Sciatic nerve (tissue), 2 donors: ENCODE measurements at places on chromosomes 2 and 18. TPM values are rescaled to one million over a fixed set of nuclear protein-coding genes. Genes with fewer than 3 reads are reported as not detected.

The IL36B gene
- total RNA-seq: not detected

The FOXI3 gene
- total RNA-seq: not detected

The LOXHD1 gene
- total RNA-seq: 0.89 TPM

The DCDC2C gene
- 4.6 TPM for total RNA-seq

The CIB4 gene
- total RNA-seq: not detected

The TACR1 gene
- 9.7 TPM for total RNA-seq

The C1GALT1C1L gene
- total RNA-seq: 0.49 TPM
